Jurkat, Clone E6-1 (cell line): ENCODE measurements at places on chromosomes 11 and 22.

- DNase-seq: no peak
These were observed 32.0 kb upstream of the CCDC134 start for GRCh38 chr22:41768430-41768829.

DNA sequence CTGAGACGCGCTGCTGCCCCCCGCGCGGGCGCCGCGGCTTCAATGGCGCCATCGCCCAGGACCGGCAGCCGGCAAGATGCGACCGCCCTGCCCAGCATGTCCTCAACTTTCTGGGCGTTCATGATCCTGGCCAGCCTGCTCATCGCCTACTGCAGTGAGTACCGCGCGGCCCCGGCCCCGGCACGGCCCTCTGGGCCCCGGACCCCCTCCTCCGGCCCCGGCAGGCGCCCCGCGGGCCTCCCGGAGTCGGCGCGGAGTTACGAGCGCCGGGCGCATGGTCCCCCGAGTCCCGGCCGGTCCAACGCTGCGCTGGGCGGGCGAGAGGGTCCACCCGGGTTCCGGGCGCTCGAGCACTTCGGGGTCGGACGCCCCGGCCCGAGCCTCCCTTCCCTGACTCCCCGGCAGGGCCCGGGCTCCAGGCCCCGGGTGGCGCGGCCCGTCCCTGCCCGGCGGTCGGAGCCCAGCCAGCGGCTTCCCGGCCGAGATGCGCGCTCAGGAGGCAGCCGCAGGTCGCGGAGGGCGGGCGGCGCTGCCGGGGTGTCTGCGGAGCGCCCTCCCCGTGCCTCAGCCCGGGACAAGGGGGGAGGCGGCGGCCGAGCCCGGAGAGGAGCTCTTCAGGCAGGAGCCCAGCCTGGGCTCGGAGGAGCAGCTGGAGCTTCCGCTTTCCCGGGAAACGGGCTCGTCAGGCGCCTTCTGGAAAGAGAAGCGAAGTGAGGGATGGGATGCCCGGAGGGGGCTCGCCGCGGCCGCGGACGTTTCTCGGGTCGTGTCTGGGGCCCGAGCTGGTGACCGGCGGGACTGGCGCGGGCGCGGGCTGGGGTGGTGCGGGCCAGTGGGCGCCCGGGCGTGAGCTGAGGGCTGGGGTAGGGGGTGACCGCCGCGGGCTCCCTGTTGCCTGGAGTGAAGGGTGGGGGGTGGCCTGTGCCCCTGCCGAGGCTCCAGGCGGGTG, 1337.8 kb downstream of the BRD1 start:
- DNase-seq: no peak

GRCh38 chr22:38865201-38866023, 6.6 kb downstream of the CBX6 start:
- no peak for DNase-seq

DNA sequence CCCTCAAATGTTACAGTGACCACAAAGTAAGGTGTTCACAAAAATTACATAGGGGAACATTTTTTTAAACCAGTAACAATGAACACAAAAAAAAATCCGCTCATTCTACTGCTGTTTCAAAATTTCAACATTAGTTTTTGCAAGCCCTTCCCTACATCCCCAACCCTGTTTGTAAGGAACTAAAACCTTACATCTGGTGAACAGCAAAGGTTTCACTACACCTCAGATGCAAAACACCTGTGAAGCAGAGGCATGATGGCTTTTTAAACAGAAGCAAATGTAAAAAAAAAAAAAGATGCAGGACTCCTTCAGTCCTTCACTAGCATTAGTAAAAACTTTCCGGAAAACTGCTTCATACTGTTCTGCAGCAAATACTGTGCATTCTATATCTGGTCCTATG, 50.0 kb upstream of the API5 start:
- DNase-seq: no peak

- peak; percentile 4 for DNase-seq
These were observed 12.6 kb upstream of the MAPK8IP1 start for GRCh38 chr11:45872651-45873356.

DNA sequence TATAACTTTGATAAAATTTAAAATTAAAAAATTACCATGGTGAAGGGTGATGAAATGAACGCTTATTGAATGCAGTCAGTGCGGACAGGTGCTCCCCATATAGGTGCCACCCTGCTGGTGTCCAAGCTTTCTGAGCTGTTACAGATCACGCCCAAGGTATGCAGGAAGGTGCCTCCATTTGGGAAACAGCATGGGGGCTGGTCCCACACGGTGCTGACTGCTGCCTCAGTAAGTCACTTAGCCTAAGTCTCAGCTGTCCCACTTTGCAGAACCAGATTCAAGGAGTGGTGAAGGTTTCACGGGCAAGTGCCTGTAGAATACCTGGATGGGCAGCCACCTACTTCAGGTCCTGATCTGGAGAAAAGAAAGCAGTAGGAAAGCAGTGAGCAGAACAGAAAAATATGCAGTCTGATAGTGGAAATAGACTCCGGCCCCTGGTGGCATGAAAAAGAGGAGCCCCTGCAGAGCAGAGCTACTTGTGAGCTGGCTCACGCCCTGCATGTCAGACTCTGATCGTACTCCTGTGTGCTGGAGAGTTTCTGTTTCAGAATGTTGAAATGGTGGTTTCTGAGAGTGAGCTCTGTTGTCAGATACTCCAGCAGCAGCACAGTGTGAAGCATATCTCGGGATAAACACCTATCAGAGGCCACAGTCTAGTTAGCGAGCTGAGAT, 33.2 kb downstream of the ADORA2A start:
- no peak for DNase-seq

- peak; percentile 46 for DNase-seq
These were observed 106.1 kb upstream of the CLMP start for GRCh38 chr11:123301013-123301591.

- DNase-seq: no peak
These were observed 37.5 kb upstream of the LINC01488 start for GRCh38 chr11:69443968-69444364.

DNA sequence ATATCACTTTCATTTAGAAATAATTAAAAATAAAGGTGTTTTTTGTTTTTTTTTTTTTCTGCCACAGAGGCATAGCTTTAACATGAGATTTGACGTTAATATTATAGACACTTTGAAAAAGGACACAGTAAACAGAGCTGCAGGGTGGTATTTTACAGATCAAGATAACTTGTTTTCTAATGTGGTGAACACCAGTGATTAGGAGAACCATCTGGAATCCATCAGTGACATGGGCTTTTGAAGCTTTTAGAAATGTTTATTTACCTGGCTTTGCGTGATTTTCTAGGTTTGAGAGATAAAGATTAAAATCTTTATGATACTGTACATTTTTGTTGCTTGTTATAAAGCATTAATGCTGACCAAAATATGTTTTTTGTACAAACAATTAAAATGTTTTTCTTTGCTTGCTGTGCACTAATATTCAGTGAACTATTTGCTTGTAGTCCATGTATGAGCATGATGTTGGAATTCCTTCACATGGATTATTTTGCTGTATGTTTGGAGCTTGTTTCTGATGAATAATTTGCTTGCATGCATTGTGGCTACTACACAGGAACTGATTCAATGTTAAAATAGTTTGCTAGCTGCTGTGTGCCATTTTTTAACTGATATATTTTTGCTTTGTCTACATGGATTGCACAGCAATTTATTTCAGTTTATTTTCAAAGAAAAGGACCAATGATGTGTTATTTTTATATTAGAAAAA, 352.1 kb upstream of the NARS2 start:
- no peak for DNase-seq

DNA sequence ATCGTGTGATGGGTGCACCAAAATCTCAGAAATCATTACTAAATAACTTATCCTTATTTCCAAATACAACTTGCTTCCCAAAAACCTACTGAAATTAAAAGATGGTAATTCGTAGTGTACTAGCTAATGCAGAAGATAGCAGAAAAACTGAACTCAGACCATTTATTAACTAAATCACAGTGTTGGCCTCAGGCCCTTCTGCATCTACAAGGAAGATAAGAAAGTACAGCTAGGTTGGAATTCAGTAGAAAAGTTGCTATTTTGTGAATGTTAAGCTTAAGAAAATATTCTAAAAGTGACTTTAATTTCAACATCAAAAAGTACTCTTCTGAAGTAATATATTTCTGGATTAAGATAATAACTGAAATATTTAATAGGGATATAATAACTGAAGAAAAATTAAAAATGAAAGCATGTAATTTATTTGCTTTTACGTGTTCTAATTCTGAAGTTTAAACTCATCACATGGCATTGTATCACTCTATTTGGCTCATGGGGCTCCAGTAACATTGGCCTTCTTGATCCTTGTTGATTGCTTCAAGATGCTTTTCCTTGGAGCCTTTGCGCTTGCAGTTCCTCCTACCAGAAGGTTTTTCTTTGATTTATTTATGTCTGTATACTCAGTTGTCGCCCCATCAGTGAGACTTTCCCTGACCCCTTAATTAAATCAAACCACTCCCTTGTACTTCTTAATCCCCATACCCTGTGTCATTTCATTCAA, 847.9 kb upstream of the ANO3 start:
- no peak for DNase-seq

DNA sequence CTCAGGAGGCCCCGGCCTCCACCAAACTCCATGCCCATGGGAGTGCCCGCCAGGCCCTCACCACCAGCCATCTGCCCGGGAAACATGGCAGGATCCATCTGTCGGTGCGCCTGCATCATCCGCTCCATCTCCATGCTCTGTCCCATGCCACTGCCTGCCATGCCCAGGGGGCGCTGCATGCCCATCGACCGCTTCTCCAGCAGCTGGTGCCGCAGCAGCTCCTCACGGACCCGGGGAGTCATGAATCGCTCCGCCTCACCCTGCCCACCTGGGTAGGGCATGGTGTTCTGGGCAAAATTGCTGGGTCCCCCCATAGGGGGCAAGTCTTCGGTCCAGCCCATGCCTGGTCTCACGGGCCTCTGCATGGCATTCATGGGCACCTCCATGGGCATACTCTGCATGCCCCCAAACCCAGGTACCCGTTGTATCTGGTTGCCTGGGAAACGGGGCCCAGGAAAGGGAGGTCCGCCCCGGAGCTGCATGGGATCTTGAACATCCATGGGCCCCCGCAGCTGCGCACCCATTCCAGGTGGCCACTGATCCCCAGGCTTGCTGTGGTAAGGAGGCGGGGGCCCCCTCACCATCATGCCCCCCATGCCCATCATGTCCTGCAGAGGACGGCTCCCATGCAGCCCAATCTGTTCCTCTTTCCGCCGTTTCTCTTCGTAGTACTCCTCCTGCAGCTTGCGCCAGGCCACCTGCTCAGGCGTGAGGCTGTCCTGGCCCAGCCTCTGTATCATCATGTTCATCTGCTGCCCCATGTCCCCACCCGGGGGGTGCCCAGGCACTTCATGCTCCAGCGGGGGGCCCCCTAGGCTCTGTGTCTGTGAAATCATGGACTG, 18.0 kb downstream of the CXCR5 start:
- DNase-seq: no peak

- no peak for DNase-seq
These were observed 41.3 kb upstream of the ETS1 start for GRCh38 chr11:128628686-128629085.

DNA sequence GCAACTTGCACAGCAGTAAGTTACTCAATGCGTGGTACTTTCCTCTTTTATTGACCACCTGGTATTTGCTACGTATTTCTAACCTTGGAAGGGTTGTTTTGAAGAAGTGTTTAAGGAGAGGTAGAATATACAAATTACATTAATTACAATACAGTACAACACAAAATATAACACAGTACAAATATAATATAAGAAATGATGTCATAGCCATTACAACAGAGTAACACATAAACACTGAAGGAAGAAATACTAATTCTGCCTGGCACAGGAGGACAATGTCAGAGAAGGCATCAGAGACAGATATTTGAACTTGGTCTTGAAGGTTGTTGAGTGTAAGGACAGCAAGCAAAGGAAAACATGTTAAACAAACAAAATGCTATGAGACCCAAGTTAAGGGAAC, 25.6 kb downstream of the PAK1 start:
- no peak for DNase-seq

DNA sequence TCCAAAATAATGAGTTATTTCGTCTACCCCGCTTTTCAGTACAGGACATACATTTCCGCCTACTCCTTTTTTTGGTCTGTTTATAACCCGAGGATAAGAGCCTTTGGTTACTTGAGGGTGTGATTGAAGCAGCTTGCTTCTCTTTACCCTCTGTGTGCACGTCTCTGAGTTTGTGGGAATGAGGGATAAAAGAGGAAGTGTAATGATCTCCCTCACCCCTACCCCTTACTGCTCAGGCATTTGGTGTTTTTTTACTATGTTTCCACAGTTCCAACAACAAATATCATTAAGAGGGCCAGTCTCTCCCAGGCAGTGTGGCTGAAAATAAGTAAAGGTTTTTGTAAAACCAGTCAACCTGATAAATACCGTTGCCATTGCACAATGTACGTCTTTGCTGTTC, 83.2 kb upstream of the GAL start:
- no peak for DNase-seq

- DNase-seq: no peak
These were observed 83.6 kb downstream of the PRR5L start for GRCh38 chr11:36379653-36380052.

GRCh38 chr11:58142761-58143160, 17.4 kb upstream of the OR9I1 start:
- no peak for DNase-seq

GRCh38 chr11:45395947-45396346, 109.8 kb upstream of the SYT13 start:
- DNase-seq: no peak

- DNase-seq: no peak
These were observed 47.3 kb downstream of the PPP2R1B start for GRCh38 chr11:111718859-111719258.

GRCh38 chr22:36871669-36872081, 10.9 kb downstream of the NCF4 start:
- no peak for DNase-seq

GRCh38 chr11:4751201-4751600, 18.5 kb downstream of the OR51F1 start:
- no peak for DNase-seq
